ENCODE measurements at places on chromosomes 12 and 14.

- no peak for DNase-seq
Measured at GRCh38 chr12:77644915-77645605, 185.6 kb upstream of the NAV3 start.

GRCh38 chr14:89787525-89787924, 167.0 kb downstream of the EFCAB11 start:
- DNase-seq: no peak

DNA sequence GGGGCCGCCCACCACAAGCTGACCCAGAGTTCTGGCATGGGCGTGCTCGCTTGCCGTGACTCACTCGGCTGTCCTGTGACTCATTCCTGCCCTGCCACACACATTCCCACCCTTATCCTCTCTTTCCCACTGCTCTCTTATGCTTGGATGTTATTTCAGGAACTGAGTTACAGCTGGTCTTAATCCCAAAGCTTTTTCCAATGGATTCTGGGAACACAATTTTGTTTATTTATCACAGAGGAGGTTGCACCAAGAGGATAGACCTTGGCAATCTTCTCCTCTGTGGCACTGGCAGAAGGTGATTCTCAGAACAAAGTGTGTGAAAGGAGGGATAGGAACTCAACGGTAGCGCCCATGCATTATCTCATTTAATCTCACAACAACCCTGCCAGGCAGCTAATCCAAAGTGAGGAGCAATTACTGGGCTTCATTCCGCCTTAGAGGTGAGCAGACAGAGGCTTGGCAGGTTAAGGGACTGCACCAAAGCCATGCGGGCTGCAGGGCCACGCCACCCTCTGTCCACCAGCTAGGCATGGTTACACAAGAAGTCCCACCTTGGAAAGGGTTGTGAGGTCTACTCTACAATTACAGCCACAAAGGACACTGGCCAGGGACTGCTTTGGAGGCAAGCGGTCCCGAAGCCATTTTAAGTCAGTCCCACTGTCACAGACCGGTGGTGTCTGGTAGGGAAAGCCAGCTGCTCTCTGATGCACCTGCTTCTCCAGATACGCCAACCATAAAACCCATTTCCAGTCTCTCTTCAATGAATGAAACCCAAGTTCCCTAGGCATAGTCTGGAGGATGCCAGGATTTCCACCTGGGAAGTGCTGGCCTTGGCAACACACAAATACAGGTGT, 32.9 kb downstream of the SYNE3 start:
- DNase-seq: no peak

DNA sequence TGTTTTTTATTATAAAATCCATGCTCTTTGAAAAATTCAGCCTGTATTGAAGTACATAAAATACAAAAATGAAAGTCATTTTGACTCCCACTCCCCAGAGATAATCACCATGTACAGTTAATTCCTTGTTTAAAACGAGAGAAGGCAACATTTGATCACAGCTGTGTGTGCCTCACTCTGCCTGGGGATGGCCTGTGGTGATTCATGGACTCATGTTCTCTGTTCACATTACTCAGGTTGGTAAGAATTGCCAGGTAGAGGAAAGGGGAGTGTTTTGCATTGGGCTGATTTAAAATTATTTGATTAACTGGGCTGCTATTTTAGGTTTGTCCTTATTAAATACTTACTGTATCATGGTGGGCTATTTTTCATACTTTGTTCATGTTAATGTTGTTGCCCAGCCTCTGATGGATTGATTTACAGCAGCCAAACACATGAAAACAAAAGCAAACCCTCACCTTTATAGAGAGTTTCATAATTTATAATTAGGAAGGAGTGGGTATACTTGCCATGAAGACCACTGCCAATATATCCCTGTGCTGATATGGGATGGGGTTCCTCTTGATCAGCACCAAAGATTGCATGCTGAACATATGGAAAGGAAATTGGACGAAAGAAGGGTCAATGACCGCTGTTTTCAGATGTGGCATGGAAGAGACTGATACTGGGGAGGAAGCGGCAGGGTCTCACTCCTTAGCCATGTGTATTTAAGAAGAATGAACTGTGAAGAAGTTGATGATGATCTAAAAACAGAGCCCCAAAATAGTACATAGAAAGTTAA, 3.0 kb downstream of the ZBTB1 start:
- no peak for DNase-seq

- DNase-seq: no peak
Measured at GRCh38 chr14:91227183-91227628, 17.3 kb downstream of the GPR68 start.

DNA sequence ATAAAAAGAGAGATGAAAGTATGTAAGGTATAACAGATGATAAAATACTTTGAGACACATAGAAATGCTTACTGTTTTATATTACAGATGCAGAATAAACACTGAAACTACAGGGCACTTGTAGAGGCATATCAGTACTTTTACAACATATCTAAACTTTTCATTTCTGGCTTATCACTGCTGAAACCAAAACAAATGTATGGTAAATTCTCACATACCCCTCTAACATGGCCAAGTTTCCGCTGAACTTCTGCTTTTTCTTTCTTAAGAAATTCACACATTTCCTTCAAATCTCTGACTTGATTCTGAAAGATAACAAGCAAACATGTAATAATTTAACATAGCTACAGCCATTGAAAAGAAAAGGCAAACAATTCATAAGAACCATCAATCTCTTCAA, 33.3 kb upstream of the C12orf50 start:
- DNase-seq: no peak

- no peak for DNase-seq
Measured at GRCh38 chr12:85784096-85784720, 52.0 kb downstream of the RASSF9 start.

DNA sequence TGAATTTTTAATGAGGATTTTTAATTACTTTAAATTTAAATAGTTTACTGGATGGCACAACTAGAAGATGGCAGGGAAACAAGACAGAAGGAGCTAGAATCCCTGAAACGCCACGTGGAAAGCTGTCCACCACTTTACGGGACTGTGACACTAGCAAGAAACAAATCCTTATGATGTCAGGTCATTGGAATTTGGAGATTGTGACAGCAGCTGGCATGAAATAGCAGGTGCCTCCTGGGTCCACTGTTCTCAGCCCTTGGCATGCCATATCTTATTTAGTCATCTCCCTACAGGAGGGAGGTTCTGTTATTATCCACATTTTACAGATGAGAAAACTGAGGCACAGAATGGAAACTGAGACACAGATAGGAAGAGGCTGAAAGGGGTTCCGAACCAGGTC, 113.8 kb downstream of the BCL11B start:
- DNase-seq: no peak

GRCh38 chr14:52906141-52906601, 44.7 kb downstream of the FERMT2 start:
- no peak for DNase-seq

Measured in stimulated activated CD4-positive, alpha-beta T cell treated with anti-CD3 and anti-CD28 coated beads, Interleukin-1b, Interleukin-23, amount 100 ng/mL, for 1 hour (primary cell).